Left colon (tissue), 2 donors: ENCODE measurements at places on chromosomes 16 and 17. TPM values are rescaled to one million over a fixed set of nuclear protein-coding genes. Genes with fewer than 3 reads are reported as not detected.
A peak's percentile ranks its signal among the peaks of the same experiment; 100 is the strongest.

DNA sequence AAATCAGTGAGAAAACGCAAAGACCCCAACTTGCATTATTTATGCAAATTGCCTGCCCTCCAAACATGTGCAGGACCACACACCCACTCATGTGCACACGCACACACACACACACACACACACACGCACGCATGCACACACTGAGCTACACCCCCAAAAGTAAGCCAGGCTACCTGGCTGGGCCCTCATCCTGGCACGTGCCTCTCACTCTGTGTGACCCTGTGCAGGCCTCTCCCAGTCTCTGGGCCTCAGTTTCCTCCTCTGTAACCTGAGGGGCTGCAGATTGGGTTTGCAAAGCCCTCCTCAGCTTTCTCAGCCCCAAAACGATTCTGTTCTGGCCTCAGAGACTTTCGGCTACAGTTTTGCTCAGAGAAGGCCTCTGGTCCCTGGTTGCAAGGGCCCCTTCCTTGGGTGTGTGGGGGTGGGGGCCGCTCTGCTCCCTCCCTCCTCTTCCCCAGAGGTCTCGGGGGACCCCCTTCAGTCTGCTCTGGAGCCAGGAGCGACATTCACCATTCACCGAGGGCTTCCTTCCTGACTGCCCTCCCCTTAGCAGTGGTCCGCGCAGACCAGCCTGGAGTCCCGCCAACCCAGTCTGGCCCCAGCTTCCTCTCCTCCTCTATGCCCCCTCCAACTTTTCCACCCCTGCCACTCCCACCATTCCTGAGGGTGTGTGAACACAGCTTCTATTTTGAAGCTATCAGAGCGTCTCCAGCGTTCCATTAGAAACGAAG, 5.4 kb upstream of the PIK3R6 start:
- no peak for DNase-seq

DNA sequence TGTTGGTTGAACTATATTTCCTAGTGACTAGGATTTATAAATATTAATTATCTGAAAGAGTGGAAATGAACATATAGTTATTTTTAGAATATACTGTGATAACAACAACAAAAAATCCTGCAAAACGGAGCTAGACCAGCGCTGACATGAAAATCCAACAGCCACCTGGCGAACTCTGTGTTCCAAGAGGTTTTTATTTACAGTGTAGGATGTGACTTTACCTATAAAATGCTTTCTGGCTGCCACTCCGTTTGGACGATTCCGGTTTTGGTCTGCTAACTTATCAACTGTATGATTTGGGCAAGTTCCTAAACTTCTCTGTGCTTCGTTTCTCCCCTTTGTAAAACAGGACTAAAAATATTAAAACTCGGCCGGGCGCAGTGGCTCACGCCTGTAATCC, 73.7 kb downstream of the ADCY9 start:
- no peak for DNase-seq

DNA sequence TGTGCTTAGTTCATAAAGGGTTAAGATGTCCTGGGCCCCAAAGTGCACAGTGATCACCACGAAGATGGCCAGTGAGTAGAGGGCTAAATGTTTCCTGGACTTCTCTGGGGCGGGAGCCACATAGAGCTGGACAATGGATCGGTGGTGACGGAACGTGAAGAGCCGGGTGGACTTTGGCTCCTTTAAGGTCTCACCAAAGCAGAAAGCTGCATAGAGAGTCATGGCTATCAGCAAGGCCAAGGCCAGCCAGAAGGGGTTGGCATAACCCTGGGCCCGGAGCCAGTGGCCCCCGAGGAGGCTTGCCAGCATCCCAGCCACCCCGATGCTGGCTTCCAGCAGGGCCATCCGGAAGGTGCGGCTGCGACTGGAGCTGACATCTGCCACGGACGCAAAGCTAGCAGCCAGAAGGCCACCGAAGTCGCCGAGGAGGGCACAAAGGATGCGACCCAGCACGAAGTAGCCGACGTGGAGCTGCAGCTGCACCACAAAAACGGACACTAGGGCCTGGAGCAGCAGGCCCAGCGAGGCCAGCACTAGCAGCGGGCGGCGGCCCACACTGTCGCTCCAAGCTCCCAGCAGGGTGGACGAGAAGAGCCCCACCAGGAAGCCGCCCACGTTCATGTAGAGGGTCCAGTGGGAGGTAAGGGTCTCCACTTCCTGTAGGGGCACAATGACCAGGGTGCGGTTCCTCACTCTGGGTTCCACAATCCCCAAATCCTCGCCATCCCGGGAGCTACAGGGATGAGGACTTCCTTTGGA, 1.0 kb downstream of the SLC46A1 start:
- DNase-seq: peak; percentile 28

- DNase-seq: no peak
These were observed 5.9 kb upstream of the RAB40C start for GRCh38 chr16:583815-584591.

The ST6GALNAC2 gene
- 3.9 TPM for total RNA-seq

The SALL1 gene
- total RNA-seq: 2.0 TPM

The WFDC1 gene
- 4.3 TPM for total RNA-seq

The LITAFD gene
- total RNA-seq: not detected
